Naive thymus-derived CD4-positive, alpha-beta T cell (primary cell): ENCODE measurements at places on chromosomes 3 and 15. TPM values are rescaled to one million over a fixed set of nuclear protein-coding genes. Genes with fewer than 3 reads are reported as not detected.

DNA sequence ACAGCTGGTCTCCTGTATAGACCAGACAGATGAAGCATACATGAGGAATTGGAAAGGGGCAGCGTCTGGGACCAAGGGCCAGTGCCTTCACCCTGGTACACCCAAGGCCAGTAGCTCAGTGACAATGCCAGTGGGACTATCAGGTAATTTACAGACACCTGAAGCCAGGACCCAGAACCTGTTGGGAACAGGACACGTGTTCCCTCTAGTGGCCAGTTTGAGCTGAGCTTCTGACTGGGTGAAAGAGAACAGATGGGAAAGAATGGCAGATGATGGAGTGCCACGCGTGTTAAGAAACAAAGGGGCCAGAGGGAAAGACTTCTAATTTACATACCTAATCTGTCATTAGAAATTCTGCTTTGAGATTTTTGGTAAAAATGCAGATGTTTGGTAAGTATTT, 5.1 kb upstream of the SLC25A38 start:
- DNase-seq = peak; percentile 48

GRCh38 chr15:41494190-41494921, 682 bp downstream of the ITPKA start:
- DNase-seq = peak; percentile 59

GRCh38 chr15:29925227-29926082, 103.2 kb upstream of the TJP1 start:
- no peak for DNase-seq

- DNase-seq = no peak
Measured at GRCh38 chr15:94070356-94071295, 160.7 kb upstream of the MCTP2 start.

DNA sequence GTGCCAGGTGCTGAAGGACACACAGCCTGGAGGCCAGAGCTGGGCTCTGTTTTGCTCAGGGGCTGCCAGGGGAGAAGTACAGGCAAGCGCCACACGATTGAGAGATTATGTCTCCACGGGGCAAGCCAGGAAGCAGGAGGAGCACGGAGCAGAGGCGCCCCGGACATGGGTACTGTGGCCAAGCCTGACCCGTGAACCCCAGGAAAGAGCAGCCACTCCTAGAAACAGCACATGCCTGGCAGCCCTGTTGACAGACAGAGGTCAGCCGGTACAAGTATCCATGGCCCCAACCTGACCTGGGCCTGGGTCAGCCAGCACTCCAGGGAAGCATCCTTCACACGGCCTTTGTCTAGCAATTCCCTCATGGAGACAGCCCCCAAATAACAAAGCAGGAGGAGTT, 89.4 kb downstream of the ADAMTS17 start:
- DNase-seq = no peak

DNA sequence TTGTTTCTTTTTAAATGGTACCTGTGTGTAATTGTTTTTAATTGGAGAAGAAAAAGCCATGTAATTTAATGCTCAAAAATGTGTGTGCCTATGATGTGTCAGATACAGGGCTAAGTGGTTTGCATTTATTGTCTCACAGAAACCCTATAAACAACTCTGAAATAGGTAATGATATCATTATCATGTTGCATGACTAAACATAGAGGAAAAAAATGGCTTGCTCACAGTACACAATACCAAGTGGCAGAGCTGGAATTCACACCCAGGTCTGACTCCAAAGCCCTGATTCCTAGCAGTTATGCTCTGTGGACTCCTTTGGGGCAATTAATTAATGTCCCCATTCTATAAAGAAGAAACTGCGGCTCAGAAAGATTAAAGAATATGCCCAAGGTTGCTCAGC, 237.4 kb upstream of the TRIM42 start:
- no peak for DNase-seq

GRCh38 chr3:130392266-130392665, 46.8 kb downstream of the COL6A5 start:
- no peak for DNase-seq

DNA sequence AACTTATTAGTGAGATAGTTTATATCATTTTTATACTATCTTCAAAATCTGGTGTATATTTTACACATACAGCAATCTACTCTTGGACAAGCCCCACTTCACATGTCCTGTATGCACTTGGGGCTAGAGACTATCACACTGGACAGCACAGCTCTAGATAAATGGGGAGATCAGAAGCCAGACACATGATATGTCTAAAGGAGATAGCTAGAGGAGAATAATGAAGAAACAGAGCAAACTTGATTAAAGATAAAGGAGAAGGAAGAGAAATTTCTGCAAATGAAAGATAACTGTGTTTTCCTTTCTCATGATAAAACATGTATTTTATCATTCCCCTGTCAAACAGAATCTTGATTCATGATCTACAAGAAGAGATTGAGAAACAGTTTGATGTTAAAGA, 13.0 kb downstream of the CPA3 start:
- DNase-seq = no peak

DNA sequence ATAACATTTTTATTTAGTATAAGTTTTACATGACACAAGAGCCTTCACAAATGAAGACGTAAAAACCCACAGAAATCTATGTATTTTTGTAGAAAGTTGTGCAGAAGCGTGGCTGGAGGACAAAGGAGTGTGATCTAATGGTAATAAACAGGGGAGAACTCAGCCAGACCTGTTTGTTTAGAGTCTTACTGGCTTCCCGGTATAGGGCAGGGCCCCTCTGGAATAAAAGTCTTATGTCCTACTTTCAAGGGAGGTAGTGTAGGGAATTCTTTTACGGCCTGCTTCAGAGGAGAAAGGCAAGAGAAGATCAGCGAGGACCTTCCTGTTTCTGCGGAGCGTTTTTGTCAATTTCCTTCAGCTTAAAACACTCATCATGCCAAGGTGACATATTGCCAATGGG, 103.6 kb downstream of the TGFBR2 start:
- no peak for DNase-seq

GRCh38 chr3:13479332-13479581, 849 bp upstream of the HDAC11 start:
- no peak for DNase-seq

- no peak for DNase-seq
Measured at GRCh38 chr15:59400103-59400813, 27.6 kb upstream of the MYO1E start.

GRCh38 chr15:55784286-55784685, 41.3 kb upstream of the PRTG start:
- DNase-seq = no peak

GRCh38 chr15:52556524-52557273, 12.1 kb downstream of the ARPP19 start:
- no peak for DNase-seq

- no peak for DNase-seq
Measured at GRCh38 chr15:90707489-90707888, 9.7 kb upstream of the BLM start.

DNA sequence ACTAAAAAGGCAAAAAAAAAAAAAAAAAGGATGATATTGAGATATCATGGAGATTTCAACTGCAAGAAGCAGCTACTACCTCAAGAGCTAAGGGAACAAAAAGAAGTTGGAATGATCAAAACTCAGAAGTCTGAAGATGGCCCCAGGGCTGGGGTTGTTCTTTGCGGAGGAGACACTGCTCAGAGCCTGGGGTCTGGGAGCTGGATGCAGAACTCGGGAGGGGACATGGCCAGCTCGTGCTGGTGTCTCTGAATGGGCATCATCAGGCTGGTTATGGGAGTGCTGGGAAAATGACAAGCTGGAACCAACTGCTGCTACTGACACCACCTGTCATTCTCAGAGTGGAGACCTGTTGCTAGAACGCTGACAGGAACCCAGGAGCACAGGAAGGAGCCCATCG, 14.2 kb upstream of the ADIPOQ start:
- no peak for DNase-seq

DNA sequence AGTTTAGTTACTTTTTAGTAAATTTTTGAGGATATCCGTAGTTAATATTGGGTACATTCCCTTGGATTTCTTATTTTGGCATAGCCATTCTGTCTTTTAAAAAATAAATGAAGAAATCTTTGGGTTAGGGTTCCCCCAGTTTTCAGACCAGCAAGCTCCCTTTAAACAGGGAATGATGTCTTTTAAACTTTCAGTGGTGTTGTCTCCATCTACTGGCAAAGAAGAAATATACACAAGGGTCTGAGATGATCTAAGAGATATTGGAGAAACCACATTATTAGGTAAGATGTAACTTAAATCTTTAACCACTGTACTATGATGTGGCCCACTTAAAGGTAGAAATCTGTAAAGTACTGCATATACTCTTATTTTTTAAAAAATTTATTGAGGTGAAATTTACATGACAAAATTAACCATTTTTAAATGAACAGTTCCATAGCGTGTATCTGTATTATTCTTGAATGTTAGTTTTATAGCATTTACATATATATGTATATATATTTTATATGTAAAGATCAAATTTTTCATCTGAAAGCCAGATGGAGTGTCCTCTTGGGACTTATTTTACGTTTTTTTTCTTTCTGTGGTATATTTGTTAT, 35.1 kb upstream of the EIF3J start:
- DNase-seq = peak; percentile 25

DNA sequence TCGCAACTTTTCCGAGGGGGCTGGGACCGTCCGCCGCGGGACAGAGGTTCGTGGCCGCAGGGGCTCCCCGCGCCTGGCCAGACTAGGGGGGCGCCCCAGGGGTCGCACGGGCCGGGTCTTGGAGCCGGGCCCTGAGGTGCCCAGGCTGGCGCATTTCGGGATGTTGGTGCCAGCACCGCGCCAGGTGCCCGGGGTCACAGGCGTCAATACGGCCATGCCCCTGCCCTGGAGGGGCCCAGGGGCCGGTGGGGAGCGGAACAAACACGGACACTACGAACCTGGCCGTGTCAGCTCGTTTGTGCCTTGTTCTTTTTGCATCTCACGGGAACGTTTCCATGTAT, 366 bp downstream of the TM6SF1 start:
- no peak for DNase-seq

GRCh38 chr3:23052208-23052607, 150.9 kb upstream of the UBE2E2 start:
- no peak for DNase-seq

GRCh38 chr15:65841121-65841930, 28.0 kb upstream of the RAB11A start:
- no peak for DNase-seq

DNA sequence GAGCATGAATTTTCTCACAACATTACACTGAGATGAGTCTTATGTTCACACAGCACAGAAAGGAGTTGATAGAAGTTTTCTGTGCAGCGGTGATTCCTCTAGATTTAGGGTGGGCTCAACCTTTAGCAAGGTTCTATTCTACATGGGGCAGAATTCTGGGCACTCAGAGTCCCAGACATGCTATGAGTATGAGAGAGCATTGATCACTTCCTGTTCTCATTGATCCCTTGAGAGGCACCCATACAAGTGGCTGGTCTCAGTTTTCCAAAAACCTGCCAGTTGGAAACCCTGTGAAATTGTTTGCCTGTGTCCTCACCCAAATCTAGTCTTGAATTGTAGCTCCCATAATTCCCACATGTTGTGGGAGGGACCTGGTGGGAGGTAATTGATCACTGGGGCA, 112.5 kb upstream of the NR2F2 start:
- no peak for DNase-seq

DNA sequence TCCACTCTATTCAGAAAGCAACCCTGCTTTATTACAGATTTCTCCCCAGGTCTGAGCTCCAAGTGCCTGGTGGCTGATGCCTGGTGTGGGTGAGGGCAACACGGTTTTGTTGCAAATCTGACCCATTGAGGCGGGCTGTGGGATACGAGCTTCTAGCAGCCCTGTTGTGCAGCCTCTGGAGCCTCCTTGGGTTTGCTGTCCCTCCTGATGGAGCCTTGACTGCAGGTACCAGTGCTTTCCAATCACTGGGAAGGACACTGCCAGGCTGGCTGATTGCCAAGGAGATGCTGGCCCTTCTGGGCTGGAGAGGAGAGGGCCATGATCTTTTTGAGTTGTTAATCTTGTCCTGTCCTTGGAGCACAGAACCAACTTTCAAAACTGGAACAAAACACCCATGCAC, 151.0 kb upstream of the RGMA start:
- no peak for DNase-seq

GRCh38 chr3:58307639-58308215, 1.4 kb downstream of the HTD2 start:
- DNase-seq = no peak

DNA sequence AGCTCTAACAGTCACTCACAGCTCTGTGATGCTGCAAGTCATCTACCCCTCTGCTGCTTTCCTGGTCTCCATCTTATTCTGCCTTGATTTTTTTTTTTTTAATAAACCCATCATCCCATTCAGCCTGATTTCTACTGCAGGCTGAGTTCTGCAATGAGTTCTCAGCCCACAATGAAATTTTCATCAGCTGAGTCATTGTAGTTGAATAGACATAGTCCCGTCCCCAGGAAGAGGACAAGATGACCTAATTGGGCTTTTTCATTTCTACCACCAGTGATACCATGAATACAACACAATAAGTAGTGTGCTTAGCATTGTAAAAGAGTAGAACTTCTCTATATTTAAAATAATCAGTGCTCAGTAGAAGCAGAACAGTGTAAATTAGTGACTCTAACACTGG, 59.3 kb downstream of the C3orf85 start:
- DNase-seq = no peak

DNA sequence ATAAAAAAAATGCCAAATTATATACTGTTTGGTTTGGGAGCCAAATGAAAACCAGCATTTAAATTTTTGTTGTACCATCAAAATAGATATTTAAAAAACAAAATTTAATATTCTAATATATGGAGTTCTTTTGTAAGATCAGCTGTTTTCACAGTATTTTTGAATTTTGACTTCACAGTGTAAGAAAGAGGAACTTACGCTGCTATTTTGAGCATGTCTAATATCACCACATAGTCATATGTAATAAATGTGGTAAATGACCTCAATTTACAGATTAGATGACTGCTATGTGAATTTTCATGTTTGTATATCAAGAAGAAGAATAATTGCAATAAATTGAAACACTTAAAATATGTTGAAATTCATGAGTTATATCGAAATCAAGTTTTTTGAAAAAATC, 189.6 kb downstream of the ARRDC4 start:
- no peak for DNase-seq

Gene ACSBG1
- 0.39 TPM in 1 of 2 replicates, not detected in the other for total RNA-seq

Gene GHSR
- total RNA-seq = not detected

Gene SCAMP2
- total RNA-seq = 116 TPM

Gene GUCA1C
- not detected for total RNA-seq

Gene STX19
- total RNA-seq = not detected

Gene PDIA3
- total RNA-seq = 397 and 414 TPM in 2 replicates

Gene ACP3
- total RNA-seq = 0.32 TPM

Gene PLXND1
- total RNA-seq = 12.8 TPM

Gene ISG20
- 111 TPM for total RNA-seq

Gene MELTF
- total RNA-seq = 5.1 TPM

Gene GOLGA6L7
- not detected for total RNA-seq

Gene POLQ
- 0.62 TPM for total RNA-seq

Gene TTC14
- total RNA-seq = 103 TPM

Gene MOBP
- total RNA-seq = not detected

Gene FOXB1
- 0.89 and 0.97 TPM in 2 replicates for total RNA-seq

Gene BFSP2
- total RNA-seq = not detected

Gene RTP1
- total RNA-seq = not detected in 2 replicates
